ENCODE measurements at places on chromosomes 16 and 17.

- no peak for DNase-seq
Observed at GRCh38 chr17:83198366-83199341, 119.2 kb downstream of the METRNL start.

GRCh38 chr16:75703306-75703705, 2.0 kb upstream of the DUXB start:
- DNase-seq, result no peak

- DNase-seq, result no peak
Observed at GRCh38 chr16:13291591-13292333, 390.4 kb downstream of the SHISA9 start.

- no peak for DNase-seq
Observed at GRCh38 chr17:57090560-57091185, 5.6 kb downstream of the AKAP1 start.

DNA sequence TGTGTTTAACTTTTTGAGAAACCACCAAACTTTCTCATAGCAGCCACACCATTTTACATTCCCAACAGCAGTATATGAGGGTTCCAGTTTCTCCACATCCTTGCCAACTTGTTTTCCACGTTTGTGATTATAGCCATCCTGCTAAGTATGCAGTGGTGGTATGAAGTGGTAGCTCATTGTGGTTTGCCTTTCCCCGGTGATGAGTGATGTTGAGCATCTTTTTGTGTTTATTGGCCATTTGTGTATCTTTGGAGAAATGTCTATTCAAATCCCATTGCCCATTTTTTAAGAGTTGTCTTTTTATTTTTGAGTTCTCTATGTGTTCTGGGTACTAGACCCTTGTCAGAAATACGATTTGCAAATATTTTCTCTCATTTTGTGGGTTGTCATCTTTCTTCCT, 17.4 kb downstream of the SF3B3 start:
- DNase-seq, result no peak

GRCh38 chr16:15041271-15042004, 14.4 kb downstream of the NTAN1 start:
- DNase-seq, result peak; percentile 51

DNA sequence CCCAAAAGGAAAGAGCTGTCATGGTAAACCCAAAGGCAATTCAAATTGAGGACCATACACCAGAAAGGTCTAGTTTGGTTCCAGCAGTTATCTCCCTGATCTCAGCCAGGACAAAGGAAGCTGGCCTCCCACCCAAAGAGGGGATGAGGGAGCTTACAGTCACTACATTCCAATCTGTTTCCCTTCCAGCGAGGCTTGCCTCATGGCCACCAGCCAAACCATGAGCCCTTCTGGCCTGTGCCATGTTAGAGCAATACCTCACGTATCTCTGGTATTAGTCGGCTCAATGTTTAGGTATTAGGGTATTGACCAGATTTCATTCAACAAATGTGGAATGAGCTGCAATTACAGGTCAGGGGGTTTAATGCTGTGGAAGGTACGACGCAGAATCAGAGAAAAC, 8.4 kb downstream of the NDUFAB1 start:
- DNase-seq, result no peak

DNA sequence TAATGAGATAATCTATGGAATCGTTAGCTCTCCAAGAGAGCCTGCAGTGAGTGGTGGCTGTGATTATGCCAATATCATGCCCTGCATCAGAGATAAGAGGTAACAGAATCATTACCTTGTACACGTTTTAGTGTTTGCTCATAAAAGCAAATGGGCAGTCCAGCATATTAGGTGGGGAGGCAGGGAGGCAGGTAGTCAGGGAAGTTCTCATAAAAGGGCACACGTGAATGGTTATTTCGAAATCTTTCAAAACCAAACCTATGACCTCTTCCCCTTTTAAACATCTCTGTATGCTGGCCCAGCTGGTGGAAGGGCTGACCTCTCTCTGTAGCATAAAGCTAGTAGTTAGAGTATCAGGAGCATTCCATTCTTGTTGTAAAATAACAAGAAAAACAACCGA, 51.7 kb downstream of the VAT1L start:
- no peak for DNase-seq

GRCh38 chr16:55435387-55435786, 43.6 kb upstream of the MMP2 start:
- no peak for DNase-seq

- peak; percentile 72 for DNase-seq
Observed at GRCh38 chr16:88558457-88559442, 11.5 kb upstream of the ZC3H18 start.

DNA sequence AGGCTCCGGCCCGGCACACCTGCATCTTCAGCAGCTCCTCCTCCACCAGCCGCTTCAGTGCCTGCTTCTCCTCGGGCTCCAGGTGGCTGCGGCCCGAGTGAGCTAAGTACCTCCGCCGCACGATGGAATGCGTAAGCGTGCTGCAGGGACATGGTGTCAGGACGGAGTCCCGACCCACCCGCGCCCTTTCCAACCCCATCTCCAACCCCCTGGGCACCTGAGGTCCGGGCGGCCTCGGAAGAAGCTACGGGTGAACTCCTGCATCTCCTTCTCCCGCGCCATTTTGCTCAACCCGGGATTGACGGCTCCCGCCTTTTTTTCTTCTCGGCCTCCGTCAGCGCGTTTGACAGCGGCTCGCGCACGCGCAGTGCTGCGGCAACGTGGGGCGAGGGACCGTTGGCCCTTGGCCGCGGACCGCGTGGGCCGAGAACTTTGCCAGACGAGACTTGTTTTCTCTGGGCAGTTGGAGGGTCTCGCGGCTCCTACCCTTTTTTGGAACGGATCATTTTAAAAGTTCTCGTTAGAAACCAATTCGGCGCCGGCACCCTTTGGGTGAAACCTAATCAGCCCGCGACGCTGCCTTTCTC, at the start of gene HIRIP3:
TSS of gene HIRIP3 (minus strand) at position 294 of the 587 bp plus-strand sequence. CDS start at position 282, 12 bp downstream.
- DNase-seq, result peak; percentile 50

DNA sequence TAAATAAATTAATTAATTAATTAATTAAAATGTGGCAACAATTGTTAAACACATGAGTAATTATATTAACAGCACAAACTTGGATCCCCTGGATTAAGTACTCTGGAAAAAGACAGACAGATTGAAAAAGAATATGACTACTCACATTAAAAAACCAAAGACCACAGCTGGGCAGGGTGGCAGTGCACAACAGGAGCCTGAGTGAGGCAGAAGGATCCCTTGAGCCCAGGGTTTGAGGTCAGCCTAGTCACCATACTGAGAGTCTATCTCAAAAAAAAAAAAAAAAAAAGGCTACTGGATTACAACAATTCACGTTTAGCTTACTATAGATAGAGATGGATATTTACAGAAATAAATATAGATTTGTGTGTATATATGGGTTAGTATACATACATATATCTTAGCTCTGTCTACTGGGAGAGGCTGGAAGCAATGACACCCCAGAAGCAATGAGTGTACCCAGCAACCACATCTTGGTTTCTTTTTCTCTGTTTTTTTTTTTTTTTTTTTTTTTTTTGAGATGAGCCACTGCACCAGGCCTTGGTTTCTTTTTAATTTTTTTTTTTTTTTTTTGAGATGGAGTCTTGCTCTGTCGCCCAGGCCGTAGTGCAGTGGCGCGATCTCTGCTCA, 10.6 kb upstream of the SUZ12 start:
- DNase-seq, result no peak

GRCh38 chr16:68470461-68471150, 22.3 kb upstream of the SMPD3 start:
- DNase-seq, result no peak

GRCh38 chr17:51029568-51030463, 90.9 kb downstream of the SPAG9 start:
- no peak for DNase-seq

DNA sequence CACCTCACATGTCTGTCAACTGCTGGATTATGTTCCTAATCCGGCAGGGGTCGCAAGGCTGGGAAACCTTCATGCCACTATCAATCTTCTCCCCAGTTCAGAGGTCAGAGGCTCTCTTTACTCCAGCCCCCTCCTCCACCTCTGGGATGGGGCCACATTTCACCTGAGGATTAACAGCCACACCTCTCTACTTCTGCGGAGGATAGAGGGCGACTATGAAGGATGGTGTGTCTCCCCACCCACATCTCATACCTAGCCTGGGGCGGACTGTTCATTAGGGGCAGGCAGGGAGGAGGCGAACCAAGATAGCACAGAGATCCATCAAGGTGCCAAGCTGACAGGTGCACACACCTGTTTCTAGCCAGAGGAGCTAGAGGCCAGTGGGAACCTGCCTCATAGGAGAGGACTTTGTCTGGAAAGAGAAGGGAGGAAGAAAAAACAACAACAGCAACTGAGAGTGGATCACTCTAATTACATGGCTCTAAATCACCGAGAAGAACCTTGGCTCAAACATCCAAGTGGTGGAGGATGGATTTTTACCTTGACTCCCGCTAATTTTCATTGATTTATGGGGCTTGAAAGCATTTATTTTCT, 41.9 kb upstream of the SKAP1 start:
- DNase-seq, result no peak

GRCh38 chr17:75864448-75864871, 9.3 kb upstream of the WBP2 start:
- DNase-seq, result no peak

GRCh38 chr16:85365120-85365519, 248.0 kb upstream of the GSE1 start:
- DNase-seq, result no peak

GRCh38 chr16:30985401-30986128, 558 bp downstream of the HSD3B7 start:
- DNase-seq, result peak; percentile 41

DNA sequence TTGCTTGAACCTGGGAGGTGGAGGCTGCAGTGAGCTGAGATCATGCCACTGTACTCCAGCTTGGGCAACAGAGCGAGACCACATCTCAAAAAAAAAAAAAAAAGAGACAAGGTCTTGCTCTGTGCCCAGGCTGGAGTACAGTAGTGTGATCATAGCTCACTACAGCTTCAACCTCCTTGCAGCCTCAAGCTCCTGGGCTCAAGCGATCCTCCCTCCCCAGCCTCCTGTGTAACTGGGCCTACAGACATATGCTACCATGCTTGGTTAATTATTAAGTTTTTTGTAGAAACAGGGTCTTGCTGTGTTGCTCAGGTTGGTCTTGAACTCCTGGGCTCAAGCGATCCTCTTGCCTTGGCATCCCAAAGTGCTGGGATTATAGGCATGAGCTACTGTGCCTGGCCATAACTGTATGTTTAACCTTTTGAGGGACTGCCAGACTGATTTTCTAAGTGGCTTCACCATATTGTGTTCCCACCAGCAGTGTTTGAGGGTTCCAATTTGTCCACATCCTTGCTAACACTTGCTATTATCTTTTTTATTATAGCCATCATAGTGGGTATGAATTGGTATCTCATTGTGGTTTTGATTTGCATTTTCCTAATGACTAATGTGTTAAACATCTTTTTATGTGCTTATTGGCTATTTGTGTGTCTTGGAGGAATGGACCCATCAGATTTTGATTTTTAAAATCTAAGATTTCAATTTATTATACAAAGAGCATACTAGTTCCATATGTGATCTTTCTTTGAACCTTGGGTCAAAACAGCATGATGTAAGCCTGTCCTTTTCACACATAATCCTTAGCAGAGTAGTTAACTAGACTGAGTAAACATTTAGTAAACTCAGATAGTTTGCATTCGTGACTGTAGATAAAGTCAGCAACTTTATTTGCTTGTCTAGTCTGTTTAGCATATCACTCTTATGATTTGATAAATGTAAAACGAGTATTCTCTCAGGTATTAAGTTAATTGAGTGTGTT, 38.1 kb upstream of the KPNB1 start:
- DNase-seq, result no peak

DNA sequence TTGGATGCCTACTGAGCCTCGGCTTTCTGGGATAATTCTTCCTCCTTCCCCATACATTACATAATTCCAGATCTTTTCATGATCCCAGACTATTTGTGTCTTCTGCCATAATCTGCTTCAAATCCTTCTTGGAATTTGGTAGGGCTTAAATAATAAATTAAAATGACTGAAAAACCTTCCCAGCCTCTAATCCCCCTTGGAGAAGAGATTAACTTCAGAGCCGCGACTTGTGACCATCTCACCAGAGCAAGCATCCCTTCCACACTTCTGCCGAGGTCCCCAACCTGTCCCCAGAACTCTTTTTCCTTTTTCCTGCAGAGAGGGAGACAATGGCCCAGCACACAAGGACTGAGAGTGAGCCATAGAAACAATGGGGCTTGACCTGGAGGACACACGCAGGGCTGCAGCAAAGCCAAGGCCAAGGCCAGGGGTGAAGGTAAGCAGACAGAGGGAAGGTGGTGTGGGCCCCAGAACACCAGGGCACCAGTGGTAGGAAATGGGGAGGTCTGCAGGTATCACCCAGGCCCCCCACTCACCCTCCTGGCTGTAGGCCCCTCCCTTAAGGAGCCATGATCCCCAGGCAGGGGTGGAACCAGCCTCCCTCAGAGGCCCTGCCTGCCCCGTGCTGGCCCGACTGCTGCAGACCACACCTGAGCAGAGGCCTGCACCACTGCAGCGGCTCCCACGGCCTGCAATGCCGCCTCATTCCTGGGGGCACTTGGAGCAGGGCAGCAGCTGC, 9.6 kb upstream of the BCAR1 start:
- DNase-seq, result no peak

DNA sequence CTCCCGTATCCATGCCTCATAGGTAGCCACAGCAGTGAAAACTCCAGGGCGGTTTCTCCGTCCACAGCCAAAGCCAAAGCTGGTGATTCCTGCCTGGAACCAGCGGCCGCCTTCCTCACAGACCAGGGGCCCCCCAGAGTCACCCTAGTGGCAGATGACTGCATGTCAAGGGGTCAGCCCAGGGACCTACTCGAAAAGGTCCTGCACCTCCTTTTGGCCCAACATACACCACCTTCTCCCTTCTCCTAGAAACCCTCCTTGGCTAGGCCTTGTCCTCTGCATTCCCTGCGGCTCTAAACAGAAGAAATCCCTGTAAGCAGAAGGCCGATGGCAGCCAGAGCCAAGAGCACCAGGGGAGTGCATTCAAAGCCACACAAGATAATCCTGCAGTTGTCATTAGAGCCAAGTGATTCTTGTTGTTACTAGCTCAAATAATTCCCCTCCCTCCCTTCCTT, 6.1 kb downstream of the PRSS36 start:
- DNase-seq, result no peak

- no peak for DNase-seq
Observed at GRCh38 chr16:67548265-67549126, 13.8 kb upstream of the CTCF start.

- no peak for DNase-seq
Observed at GRCh38 chr16:66416939-66417700, 10.0 kb upstream of the BEAN1 start.

- no peak for DNase-seq
Observed at GRCh38 chr16:2753733-2754020, 1.2 kb downstream of the SRRM2 start.

DNA sequence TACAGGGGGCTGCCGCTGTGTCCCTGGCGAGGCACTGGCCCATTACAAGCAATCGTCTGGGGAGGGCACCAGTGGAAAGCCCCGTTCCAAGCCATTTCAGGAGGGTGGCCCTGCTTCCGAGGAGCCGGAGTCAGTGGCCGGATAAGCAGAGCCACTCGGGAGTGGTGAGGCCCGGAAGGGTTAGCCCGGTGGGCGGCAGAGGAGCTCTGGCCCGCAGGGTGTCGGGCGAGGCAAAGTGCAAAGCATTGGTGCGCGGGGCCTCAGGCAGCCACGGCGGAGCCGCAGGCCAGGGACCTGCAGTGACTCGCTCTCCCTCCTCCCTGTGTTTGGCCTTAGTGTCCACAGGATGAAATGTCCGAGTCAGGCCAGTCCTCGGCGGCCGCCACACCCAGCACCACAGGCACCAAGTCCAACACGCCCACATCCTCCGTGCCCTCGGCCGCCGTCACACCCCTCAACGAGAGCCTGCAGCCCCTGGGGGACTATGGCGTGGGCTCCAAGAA, 24.6 kb downstream of the NME3 start:
- no peak for DNase-seq

- DNase-seq, result no peak
Observed at GRCh38 chr16:10412935-10413601, 27.2 kb downstream of the ATF7IP2 start.

Measured in DMS 273 treated with DMSO at 0.1 percent for 48 hours (cell line).